NCI-H1048 (cell line): ENCODE measurements at places on chromosomes 6 and 20.

GRCh38 chr6:151550618-151551017, 56.8 kb downstream of the CCDC170 start:
- DNase-seq: no peak

DNA sequence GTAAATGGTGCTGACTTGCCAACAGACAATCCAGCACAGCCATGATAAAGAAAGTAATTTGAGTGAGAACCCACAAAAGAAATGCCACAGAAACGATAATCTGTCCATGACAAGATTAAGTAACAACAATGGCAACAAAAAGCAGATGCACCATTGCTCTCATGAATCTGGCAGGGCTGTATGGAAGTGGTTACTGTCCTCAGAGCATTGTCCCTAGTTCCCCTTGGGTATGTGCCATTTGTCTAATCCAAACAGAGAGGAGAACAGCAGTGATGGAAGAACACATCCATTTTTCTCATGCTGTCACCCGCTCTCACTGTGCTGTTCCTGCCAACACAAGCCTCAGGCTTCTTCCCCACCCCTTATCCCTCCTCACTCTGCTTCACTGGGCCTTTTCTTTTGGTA, 65.8 kb downstream of the REV3L start:
- DNase-seq: no peak

GRCh38 chr20:46420878-46421277, 14.5 kb upstream of the ELMO2 start:
- DNase-seq: no peak

DNA sequence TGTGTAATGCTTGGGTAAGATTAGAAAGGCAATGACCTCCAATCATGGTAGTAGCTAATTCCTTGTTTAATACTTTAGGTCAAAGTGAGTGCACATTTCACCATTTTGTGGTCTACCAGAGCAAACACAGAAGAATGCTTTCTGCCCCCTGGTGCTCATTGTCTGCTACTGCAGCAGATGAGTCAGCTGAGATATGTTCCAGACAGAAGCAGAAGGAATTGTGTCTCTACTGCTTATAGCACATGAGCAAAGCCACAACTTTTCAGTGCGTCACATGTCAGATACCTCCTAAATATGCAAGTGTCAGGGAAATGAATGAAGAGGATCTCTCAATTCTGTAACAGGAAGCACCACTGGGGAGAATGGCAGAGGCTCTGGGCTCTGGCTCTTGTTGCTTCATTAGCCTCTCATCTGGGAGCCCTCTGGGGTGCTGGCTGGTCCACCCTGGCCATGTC, 308.9 kb downstream of the ALDH8A1 start:
- DNase-seq: peak; percentile 10

- no peak for DNase-seq
Measured at GRCh38 chr6:11434565-11435326, 102.8 kb upstream of the TMEM170B start.
